Thymus (tissue), 14 donors: ENCODE measurements at places on chromosomes 7 and 10. TPM values are rescaled to one million over a fixed set of nuclear protein-coding genes. Genes with fewer than 3 reads are reported as not detected.

Gene ABCC2
- total RNA-seq: 1.1 TPM

Gene SVOPL
- 1.7 TPM for total RNA-seq

Gene PRXL2A
- 32.2 TPM for total RNA-seq

Gene WEE2
- 0.05 TPM for total RNA-seq

DNA sequence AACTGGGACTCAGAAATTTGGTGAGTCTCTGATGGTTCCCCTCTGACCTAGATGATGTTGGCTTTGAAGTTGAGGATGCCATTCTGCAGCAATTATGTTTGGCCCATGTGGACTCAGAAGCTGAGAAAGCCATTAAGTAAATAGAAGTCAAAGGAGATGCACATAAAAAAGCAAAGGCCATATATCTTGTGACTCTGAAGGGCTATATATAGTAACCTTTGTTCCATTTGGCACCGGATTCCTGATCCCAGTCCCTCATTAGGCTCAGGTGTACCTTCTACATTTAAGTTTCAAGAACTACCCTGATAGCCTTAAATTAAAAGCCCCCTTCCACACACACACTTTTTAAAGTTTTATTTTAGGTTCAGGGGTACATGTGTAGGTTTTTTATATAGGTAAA is 50.0 kb upstream of the PDK4 start:
- no peaks in the 10 kb centered on the region for H3K4me1 ChIP-seq
- H3K36me3 ChIP-seq: no peaks in the 10 kb centered on the region
- no peak for DNase-seq

DNA sequence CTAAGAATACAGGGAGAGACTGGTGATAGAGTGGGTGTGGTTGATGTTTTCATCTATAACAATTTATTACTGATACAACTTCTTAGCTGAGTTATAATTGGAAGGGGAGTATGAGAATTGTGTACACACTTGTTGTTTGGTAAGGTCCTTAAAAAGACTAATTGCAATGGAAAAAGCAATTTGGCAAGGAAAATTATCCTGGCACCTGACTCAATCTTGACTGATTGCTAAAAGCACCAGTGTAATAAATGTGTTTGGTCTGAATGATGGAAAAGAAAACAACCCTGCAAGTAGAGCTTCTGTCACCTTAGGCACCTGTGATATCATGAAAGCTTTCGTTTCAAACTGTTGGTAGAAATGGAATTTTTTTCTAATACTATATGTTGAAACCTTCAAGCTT is 6.7 kb upstream of the GSDME start:
- no peak for DNase-seq
- no peaks in the 10 kb centered on the region for H3K4me1 ChIP-seq
- no peak overlapping the region for H3K4me3 ChIP-seq
- peaks cover 10% of the 10 kb centered on the region for H3K27me3 ChIP-seq

DNA sequence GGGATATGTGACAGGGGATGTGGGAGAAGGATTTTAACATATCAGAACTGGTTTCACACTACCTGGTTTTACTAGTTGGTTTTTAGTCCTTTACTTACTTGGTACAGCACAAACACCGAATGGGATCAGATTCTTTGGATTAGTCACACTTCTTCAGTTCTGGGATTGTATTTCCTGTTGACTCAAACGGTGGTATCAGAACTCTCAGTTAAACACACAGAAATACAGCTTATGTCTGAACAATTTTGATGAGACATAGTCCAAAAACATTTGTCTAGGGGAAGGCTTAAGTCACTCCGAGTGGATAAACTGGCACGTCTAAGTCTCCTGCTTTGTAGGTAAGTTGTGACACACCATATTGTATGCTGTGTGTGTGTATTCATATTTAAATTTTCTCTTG is 480.5 kb downstream of the PHTF2 start:
- H3K4me1 ChIP-seq: no peaks in the 10 kb centered on the region
- no peaks in the 10 kb centered on the region for H3K36me3 ChIP-seq
- H3K27ac ChIP-seq: no peak overlapping the region
- DNase-seq: no peak

DNA sequence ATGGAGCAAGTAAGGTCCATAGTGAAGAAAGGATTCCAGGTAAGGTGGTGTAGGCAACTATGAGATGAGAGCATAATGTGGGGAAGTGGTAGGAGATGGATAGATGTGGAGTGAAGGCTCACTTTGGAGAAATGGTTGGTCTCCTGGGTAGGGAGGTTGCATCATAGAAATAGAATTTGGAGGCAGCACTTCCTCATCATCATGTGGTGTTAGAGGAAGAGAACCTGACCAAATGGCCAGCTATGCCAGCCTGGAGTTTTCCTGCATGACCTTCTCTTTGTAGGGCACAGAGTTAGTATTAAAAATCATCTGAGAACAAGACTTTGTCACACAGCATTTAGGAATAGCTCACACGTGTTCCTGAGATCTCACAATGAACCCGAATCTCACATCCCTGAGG is 126.7 kb upstream of the CXCL12 start:
- no peaks in the 10 kb centered on the region for H3K4me1 ChIP-seq
- no peaks in the 10 kb centered on the region for H3K36me3 ChIP-seq
- DNase-seq: no peak
- no peaks in the 10 kb centered on the region for H3K27me3 ChIP-seq

DNA sequence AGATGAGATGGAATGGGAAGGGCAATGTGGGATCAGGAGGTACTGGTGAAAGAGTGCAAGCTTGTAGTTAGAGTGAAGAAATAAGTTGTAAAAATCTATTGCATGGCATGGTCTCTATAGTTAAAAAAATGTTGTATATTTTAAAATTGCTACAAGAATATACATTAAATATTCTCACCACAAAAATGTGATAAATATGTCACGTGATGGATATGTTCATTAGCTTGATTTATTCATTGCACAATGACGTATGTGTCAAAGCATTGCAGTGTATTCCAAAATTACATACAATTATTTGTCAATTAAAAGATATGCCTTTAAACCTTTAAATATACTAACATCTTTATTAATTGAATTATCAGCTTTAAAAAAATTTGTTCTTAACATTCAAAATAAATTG is 1607.1 kb downstream of the REEP3 start:
- H3K4me1 ChIP-seq: no peaks in the 10 kb centered on the region
- no peaks in the 10 kb centered on the region for H3K27me3 ChIP-seq
- DNase-seq: no peak
- no peaks in the 10 kb centered on the region for H3K36me3 ChIP-seq
- no peak overlapping the region for H3K4me3 ChIP-seq
- H3K27ac ChIP-seq: no peak overlapping the region

DNA sequence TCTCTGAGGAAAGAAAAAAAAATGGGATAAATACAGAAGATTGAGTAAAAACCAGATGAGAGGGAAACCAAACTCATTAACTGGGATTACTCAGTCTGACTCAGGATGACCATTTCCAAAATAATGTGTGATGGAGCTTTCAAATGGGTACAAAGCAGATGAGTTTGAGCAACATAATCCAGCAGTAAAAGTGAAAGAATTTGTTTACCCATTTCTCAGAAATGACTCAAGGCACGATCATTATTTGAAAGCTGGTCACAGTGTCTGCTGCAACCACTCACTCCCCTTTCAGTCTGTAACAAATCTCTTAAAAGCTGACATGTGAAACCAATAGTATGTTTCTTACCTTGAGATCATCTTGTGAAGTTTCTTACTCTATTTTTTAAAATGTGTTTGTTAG is 104.7 kb upstream of the KLF14 start:
- H3K27ac ChIP-seq: no peak overlapping the region
- H3K27me3 ChIP-seq: no peaks in the 10 kb centered on the region
- no peaks in the 10 kb centered on the region for H3K36me3 ChIP-seq
- H3K4me3 ChIP-seq: no peak overlapping the region

DNA sequence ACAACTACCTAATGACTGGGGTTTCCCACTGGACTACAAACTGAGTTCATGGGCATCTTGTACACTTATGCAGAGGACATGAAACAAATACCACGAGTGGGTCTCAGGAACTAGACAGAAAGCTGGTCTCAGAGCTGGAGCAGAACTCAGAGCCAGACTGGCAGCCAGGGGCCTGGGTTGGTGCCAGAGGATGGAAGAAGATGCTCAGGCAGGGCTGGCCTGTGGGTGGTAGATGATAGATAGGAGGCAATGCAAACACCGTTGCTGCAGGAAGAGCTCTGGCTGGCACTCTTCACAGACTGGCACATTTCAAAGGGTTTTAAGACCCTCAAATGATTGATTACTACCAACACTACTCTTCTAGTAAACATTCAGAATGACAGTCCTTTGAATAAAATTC is 28.8 kb downstream of the ENO4 start:
- no peak overlapping the region for H3K27ac ChIP-seq
- H3K27me3 ChIP-seq: no peaks in the 10 kb centered on the region
- no peak for DNase-seq

- no peak overlapping the region for H3K27ac ChIP-seq
- H3K4me3 ChIP-seq: no peak overlapping the region
- DNase-seq: no peak
- no peaks in the 10 kb centered on the region for H3K36me3 ChIP-seq
These were observed 8.4 kb upstream of the PANK1 start for GRCh38 chr10:89653410-89653869.

- no peak overlapping the region for H3K27ac ChIP-seq
- no peaks in the 10 kb centered on the region for H3K36me3 ChIP-seq
- no peaks in the 10 kb centered on the region for H3K27me3 ChIP-seq
These were observed 31.6 kb upstream of the C10orf67 start for GRCh38 chr10:23376229-23376655.

DNA sequence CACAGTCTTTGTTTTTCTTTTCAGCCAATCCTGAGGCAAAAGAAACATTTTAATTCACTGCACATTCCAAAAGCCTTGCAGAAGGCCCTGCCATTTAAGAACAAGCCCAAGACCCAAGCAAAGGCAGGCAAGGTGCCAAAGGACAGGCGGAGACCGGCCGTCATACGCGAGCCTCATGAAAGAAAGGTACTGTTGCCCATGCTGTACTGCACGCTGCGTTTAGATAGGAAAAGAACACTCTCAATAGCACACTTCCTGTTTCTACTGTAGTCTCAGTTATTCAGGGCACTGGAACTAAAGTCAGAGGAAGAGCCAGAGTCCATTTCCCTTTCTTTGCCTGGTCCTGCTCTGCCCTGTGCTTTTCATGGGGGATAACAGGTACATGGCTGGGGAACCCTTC is 47.6 kb downstream of the BMS1 start:
- H3K27me3 ChIP-seq: no peaks in the 10 kb centered on the region
- H3K36me3 ChIP-seq: peaks cover 31% of the 10 kb centered on the region
- H3K4me3 ChIP-seq: no peak overlapping the region
- DNase-seq: no peak
- H3K4me1 ChIP-seq: no peaks in the 10 kb centered on the region

- no peaks in the 10 kb centered on the region for H3K4me1 ChIP-seq
- H3K36me3 ChIP-seq: no peaks in the 10 kb centered on the region
- H3K27ac ChIP-seq: no peak overlapping the region
- DNase-seq: no peak
- H3K27me3 ChIP-seq: no peaks in the 10 kb centered on the region
- H3K4me3 ChIP-seq: no peak overlapping the region
These were observed 21.5 kb upstream of the TARP start for GRCh38 chr7:38294926-38295325.

DNA sequence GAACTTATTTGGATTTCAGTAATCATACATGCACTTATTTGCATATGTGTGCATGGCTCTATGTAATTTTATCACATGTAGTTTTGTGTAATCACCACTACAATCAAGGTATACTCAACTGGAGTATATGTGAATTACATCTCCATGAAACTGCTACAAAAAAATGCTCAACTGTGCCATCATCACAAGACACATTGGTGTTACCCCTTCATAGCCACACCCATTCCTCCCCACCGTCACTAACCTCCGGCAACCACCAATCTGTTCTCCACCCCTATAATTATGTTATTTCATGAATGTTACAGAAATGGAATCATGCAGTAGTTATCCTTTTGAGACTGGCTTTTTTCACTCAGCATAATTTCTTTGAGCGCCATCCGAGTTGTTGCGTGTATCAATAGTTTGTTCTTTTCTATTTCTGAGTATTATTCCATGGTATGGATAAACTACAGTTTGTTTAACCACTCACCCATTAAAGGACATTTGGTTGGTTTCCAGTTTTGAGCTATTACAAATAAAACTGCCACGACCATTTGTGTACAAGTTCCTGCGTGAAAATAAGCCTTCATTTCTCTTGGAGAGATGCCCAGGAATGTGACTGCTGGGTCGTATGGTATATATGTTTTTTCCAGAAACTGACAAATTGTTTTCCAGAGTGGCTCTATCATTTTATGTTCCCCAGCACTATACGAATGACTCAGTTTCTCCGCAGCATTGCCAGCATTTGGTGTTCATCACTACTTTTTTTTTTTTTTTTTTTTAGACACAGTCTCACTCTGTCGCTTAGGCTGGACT is 11.3 kb upstream of the SMO start:
- H3K4me1 ChIP-seq: no peaks in the 10 kb centered on the region
- H3K27ac ChIP-seq: no peak overlapping the region
- H3K36me3 ChIP-seq: no peaks in the 10 kb centered on the region
- H3K27me3 ChIP-seq: no peaks in the 10 kb centered on the region
- no peak for DNase-seq
- H3K4me3 ChIP-seq: no peak overlapping the region

GRCh38 chr10:132326344-132326889 is 5.6 kb upstream of the LRRC27 start:
- no peak overlapping the region for H3K27ac ChIP-seq
- DNase-seq: no peak
- peaks cover 18% of the 10 kb centered on the region for H3K4me1 ChIP-seq
- H3K4me3 ChIP-seq: no peak overlapping the region
- no peaks in the 10 kb centered on the region for H3K27me3 ChIP-seq
- peaks cover 15% of the 10 kb centered on the region for H3K36me3 ChIP-seq

- no peaks in the 10 kb centered on the region for H3K27me3 ChIP-seq
- H3K4me3 ChIP-seq: no peak overlapping the region
- no peaks in the 10 kb centered on the region for H3K36me3 ChIP-seq
These were observed 193.1 kb upstream of the POM121L12 start for GRCh38 chr7:52842202-52842900.

DNA sequence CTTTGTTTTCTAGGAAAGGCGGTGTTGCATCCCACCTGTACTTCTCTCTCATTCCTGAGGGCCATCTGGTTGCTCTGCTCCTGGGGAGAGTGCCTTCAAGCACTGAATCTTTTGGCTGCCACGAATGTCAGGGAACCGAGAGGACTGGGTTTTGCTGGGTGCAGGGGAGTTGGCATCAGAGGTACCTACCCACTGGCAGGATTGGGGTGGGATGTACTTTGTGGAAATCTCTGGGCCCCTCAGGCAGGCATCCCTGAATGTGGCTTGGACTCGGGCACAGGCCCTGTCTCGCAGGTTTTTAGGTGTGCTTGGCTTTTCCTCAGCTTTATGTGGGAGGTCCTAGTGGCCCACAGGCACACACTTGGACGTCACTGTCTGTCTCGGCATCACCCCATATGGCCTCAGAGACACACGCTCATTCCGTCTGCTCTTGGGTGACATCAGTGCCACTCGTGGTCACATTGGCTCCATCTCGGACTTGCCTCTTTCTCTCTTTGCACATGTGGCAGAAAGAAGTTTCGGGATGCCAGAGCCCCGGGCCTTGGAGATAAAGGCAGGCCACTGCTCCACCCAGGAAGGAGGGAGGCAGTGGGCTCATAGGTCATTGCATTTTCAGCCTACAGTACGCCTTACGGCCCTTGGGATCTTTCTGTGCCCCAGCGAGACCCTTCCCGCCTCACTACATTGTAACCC is 325.6 kb downstream of the ZNF716 start:
- H3K36me3 ChIP-seq: no peaks in the 10 kb centered on the region
- no peak for DNase-seq
- H3K4me3 ChIP-seq: no peak overlapping the region
- H3K27me3 ChIP-seq: no peaks in the 10 kb centered on the region
